Activated T-helper 1 cell treated with anti-CD3 and anti-CD28 coated beads, Interleukin-12 subunit alpha, Interleukin-12 subunit beta, Interleukin-2, Interleukin-4 antibody, amounts not matched to agents 30 ng/mL and 10 ng/mL and 1 ng/mL, durations not matched to agents 14 hours and 24 hours and 36 hours (primary cell): ENCODE measurements at places on chromosomes 3 and 15. TPM values are rescaled to one million over a fixed set of nuclear protein-coding genes. Genes with fewer than 3 reads are reported as not detected.

DNA sequence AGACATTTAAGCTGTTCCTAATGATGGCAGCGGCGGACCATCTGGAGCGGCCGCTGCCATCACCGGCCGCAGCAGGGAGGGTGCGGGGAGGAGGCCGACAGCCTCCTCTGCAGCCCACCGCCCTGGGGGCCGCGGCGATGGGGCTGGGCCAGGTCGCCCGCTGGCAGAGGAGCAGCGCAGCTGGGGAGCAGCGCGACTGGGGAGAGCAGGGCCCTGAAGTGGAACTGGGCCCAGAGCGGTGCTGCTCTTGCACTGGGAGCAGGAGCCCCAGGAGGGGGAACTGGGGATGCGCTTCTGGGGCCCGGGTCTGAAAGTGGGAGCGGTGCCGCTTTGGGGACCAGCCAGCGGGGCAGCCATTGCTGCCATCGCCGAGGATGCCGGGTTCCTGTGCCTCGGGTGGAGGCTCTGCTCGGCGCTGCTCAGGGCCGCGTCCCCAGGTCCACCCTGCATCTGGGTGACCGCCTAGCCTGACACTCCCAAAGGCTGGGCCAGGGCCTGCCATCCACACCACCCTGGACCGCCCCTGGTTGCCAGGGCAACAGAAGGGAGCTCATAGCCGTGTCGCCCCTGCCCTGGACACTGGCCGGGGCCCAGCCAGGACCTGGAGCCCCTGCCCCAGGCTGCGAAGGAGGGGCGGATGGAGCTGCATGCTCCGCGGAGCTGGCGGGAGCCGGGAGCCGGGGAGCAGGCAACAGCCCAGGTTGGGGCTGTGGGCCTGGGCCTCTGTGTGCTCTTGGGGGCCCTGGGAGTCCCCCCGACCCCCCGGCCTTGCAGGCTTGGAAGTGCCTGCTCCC is 15.5 kb upstream of the PLA2G4E start:
- no peak for DNase-seq

DNA sequence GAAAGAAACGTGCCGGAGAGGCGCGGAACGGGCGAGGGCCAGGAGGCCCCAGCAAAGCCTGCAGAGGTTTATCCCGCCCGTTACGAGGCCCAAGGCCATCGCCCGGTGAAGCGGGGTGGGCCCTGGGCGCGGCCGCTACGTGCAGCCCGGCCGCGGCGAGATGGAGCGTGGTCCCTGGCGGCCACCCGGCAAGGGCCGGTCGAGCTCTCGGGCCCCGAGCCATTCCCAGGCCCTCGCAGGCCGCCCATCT is 1.1 kb downstream of the PKM start:
- DNase-seq: no peak

GRCh38 chr3:62830727-62831322 is 44.4 kb downstream of the CADPS start:
- DNase-seq: no peak

- no peak for DNase-seq
These were observed 14.2 kb downstream of the DZIP3 start for GRCh38 chr3:108603691-108604090.

DNA sequence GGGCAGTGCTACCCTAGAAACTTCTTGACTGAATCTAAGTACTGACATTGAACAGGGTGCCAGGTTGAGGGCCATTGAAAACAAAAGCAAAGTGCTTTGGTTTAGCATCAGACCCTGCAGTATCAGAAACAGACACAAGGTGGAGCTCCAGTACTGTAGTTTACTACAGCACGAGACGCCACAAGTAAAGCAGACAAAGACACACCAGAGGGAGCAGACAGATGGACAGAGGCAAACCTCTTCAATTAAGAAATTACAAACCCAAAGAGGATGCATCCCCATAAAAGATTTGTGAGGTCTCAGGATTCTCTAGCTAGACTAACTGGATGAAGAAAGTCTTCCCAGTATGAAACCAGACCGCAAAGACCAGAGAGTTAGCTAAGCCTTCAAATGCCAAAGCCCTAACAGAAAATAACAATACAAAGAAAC is 16.6 kb downstream of the TOP2B start:
- peak; percentile 71 for DNase-seq

GRCh38 chr3:81270603-81271379 is 490.7 kb downstream of the GBE1 start:
- no peak for DNase-seq

DNA sequence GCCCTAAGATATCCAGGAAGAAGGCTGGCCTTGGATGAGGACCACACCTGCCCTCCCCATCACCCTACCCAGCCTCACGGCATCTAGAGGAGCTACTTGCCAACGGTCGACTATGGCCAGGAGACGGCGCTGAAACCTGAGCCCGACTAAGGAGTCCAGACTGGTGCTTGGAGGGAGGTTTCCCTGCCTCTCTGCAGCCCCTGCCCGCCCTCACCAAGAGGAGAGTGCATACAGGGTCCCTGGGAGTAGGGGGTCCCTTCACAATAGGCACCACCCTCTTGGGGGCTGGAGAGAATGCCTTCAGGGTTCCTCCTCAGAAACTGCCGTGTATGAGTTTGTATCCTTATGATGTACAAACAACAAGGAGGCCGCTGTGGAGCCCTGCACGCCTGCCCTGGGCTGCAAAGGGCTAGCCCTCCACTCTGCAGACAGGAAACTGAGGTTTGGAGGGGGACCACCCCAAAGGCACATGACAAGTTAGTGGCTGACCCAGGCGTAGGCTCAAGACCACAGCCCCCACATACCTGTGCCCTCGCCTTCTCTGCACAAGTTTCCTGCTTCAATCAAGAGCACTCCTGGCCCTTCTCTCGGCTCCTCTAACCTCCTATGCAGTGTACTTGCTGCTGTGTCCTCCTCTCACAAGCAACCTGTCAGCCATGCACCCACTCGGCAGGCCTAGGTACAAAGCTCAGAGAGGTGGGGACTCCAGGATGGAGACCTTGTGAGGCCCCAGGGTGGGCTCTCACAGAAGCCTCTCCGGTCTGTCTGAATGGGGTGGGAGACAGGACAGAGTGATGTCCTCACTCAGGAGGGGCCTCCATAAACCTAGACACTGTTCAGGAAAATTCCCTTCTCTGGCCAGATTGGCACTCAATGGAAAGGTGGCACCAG is 7.4 kb downstream of the KLF15 start:
- DNase-seq: no peak

DNA sequence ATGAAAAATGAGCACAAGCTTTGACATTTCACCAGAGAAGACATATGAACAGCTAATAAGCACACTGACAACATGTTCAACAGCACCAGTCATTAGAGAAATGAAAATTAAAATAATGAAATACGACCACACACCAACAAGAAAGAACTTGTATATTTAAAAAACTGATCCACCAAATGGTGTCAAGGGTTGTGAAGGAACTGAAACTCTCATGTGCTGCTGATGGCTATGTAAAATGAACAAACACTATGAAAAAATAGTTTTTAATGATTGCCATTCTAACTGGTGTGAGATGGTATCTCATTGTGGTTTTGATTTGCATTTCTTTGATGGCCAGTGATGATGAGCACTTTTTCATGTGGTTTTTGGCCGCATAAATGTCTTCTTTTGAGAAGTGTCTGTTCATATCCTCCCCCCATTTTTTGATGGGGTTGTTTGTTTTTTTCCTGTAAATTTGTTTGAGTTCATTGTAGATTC is 193.8 kb downstream of the SCAPER start:
- DNase-seq: no peak

GRCh38 chr15:97023488-97023844 is 693.0 kb downstream of the NR2F2 start:
- DNase-seq: no peak

GRCh38 chr3:59101231-59101736 is 51.5 kb upstream of the CFAP20DC start:
- DNase-seq: no peak

GRCh38 chr3:37139567-37140052 is 34.8 kb downstream of the LRRFIP2 start:
- DNase-seq: no peak

GRCh38 chr15:72983801-72984545 is 68.3 kb upstream of the NEO1 start:
- DNase-seq: no peak

DNA sequence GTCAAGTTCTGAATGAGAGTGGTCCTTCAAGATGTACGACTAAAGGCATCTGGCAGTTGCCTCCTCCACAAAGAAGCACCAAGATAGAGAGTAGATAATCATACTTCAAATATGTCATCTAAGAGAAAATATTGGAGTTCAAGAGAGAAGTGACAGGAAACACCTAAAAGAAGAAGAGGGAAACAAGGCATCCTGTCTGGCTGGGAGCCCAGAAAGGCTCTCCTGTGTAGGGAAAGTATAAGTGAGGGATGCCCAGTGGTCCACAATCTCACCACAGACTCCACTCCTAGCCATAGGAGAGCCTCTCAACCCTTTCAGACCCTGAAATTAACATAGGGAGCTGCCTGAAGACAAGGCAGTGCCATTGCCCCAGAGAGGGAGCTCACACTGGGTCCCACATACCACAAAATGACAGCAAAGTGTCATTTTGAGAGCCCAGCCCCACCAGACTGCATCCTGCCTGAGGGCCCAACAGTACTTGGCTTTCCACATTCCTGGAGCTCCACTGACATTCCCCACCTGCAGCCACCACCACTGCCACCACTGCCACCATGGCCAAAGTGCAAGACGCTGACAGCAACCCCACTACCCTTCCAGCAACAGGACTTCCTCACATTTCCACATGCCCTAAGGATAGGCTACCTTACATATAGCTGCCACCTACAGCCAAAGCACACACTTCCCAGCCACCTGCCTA is 210.6 kb downstream of the ATP8B4 start:
- DNase-seq: no peak

DNA sequence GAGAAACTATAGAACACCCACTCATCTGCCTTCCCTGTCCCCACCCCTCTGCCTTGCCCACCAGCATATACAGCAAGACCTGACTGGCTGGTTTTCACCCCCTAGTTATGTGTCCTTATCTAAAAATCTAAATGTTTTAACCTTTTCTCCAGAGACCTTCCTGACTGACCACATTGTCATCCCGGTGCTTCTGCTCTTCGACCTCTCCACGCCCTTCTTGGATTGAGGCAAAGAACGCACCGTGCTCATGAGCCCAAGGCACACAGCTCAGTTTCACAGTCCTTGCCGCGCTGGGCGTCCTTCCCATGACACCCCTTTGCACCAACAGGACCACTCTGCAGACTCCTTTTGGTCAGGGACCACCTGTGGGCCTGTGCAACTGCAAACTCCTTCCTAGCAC is 62.7 kb downstream of the B3GNT5 start:
- DNase-seq: no peak

DNA sequence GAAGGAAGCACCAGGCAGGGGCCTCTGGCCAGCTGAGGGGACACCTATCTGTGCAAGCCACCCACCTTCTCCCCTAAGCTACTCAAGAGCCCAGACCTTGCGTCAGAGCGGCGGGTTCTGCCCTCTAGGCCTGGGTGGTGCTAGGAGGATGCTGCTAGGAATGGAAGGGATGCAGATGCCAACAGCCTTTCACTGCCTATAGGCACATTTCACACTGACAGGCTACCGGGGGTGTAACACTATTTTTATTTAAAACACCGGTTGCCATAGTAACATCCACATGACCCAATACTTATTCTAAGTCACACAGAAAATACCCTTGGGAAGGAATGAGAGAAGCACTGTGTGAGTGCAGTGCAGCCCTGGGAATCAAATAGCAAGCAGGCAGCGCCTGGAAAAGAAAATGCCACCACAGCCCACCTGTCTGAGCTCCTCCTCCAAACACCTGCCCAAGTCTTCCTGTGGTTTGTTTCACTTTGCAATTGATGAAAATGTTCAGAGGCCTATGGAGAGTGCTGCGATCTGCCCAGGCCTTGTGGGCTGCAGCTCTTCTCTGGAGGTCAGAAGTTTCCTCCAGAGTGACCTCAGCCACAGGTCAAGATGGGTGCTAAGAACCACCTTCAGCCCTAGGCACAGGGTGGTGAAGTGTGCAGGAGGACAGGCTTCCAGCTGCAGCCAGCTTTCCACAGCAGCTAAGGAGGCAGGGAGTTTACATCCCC is 113.5 kb upstream of the TOPAZ1 start:
- DNase-seq: no peak

DNA sequence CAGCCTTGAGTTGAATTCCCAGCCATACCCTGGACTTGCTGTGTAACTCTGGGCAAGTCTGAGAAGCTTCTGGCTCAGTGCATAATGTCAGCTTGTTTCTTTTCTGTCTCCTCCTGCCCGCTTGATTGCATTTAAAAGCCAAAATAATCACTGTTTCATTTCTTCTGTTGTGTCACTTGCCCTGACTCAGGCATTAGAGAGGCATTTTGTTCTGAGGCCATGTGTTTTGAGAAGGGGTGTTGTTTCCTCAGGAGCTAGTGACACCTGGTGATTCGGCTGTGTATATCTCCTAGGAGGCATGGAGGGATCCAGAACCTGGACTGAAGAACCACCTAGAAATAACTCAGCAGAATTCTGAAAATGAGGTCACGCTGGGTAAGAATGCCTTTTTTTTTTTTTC is 16.0 kb downstream of the WDR73 start:
- no peak for DNase-seq

- DNase-seq: peak; percentile 18
These were observed 519 bp downstream of the ABHD6 start for GRCh38 chr3:58237941-58238681.

DNA sequence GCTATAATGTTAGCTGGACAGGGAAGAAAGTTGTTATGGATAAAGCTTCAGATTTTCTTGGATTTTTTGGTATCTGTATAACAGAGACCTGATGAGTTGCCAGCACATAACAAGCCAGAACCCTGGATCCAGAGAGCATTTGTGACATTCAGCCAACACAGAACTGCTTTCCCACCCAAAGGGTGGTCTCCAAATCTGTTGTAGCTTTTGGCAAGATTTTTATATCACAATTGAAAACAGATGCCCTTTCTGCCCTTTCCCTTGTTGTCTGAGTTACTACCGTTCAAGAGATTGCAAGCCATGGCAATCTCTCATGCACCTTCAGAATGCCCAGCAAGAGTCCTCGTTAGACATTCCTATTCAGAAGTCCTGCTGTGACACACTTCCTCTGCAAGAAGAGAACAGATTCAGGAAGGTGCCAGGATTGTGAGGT is 107.6 kb upstream of the FGF7 start:
- DNase-seq: no peak

GRCh38 chr15:34304613-34305012 is 33.0 kb downstream of the SLC12A6 start:
- DNase-seq: no peak

- DNase-seq: no peak
These were observed 202.4 kb upstream of the GADL1 start for GRCh38 chr3:31096661-31097395.

GRCh38 chr15:73965758-73966113 is 26.4 kb downstream of the STOML1 start:
- DNase-seq: peak; percentile 27

GRCh38 chr15:59166166-59166565 is 40.5 kb upstream of the LDHAL6B start:
- DNase-seq: no peak

- no peak for DNase-seq
These were observed 292.9 kb downstream of the RORA start for GRCh38 chr15:60936186-60936585.

Gene CHCHD6
- 15.7 and 17.5 TPM in 2 replicates for total RNA-seq

Gene MINAR1
- 0.60 and 0.93 TPM in 2 replicates for total RNA-seq

Gene SAMMSON
- total RNA-seq: not detected in 2 replicates

Gene ALS2CL
- 0.10 and 0.22 TPM in 2 replicates for total RNA-seq

Gene CDCP1
- total RNA-seq: 0.98 and 1.2 TPM in 2 replicates

Gene SLC51A
- total RNA-seq: not detected in 2 replicates

Gene GOLGA6A
- total RNA-seq: not detected in 2 replicates
